ENCODE measurements at places on chromosomes 6 and 20.

DNA sequence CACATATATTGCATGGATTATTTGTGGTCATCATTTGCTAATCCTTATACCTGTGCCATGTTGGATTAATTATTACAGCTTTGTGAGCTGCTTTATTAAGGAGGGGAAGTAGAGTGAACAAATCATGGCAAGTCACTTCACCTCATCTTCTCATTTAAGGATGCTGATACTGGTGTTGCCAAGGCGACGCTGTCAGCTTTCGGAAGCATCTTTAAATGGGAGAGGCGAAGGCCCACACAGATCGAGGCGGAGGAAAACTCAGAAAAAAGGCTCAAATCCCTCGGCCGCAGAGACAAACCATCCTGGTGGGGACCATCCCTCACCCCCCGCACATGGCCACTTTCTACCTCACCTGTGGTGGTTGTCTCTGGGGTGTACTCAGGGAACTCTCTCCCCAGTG, 34.8 kb downstream of the FAM110A start:
- no peak for DNase-seq

- DNase-seq: no peak
Measured at GRCh38 chr6:27415898-27416297, 27.3 kb downstream of the ZNF391 start.

GRCh38 chr6:155791186-155791585, 335.5 kb upstream of the NOX3 start:
- no peak for DNase-seq

DNA sequence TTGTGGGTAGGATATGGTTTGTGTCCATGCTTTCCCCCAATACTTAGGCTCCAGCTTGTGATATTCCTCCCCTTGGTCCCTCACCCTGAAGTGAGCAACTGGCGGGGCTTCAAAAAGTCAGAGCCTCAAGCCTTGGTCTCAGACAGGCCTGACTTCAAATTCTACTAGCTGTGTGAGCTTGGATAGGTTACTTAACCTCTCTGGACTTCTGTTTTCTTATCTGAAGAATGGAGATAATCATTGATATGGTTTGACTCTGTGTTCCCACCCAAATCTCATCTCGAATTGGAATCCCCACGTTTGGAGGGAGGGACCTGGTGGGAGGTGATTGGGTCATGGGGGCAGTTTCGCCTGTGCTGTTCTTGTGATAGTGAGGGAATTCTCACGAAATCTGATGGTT, 94.9 kb upstream of the CD83 start:
- no peak for DNase-seq

DNA sequence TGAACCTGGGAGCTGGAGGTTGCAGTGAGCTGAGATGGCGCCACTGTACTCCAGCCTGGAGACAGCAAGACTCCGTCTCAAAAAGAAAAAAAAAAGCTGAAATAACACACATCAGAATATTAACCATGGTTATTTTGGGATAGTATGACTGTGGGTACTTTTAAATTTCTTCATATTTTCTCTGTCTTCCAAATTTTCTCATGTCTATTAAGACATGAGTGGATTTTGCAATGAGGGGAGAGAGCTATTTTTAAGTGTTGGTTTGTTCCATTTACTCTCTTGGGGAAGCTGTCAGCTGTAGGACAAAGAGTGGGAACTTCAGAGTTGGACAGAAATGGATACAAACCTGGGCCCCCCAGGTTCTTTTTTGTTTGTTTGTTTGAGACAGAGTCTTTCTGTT, 10.3 kb downstream of the ADISSP start:
- no peak for DNase-seq

GRCh38 chr6:17277256-17277655, 3.9 kb upstream of the RBM24 start:
- DNase-seq: no peak

GRCh38 chr6:27684264-27685211, 211.6 kb upstream of the ZNF184 start:
- DNase-seq: peak; percentile 65

DNA sequence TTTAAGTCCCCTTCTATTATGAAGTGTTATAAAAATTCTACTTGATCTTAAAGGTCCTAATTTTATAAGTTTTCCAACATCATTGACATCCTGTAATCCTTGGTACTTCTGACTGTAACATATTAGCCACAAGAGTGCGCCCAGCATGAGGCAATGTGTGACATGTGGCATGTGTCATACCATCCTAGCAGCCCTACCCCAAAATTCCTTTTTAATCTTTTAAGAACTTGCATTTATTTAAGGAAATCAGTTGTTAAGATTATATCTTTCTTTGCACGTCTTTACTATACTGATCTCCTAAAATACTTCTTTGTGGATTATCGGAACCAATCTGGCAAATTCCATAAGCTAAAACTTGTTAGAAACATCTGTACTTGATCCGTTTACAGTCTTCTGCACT, 167.1 kb upstream of the SLC24A3 start:
- no peak for DNase-seq

- no peak for DNase-seq
Measured at GRCh38 chr20:63265891-63266515, 6.6 kb upstream of the ARFGAP1 start.

DNA sequence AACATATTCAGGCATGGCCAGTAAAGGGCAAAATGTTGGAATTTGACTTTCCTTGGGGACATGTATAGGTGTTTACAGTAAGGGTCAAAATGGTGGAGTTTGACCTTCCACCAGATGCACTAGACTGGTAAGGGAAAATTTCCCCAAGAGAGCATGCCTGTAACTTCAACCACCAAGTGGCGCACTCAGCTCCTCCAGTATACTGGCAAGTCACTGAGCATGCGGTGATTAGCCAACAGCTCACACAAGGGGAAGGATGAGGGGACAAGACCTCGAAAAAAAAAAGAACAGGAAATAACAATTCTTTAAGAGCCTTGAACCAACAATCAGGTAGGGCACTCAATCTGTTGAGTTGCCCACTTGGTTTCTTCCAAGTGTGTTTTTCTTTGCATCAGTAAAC, 140.9 kb downstream of the EYS start:
- DNase-seq: no peak

All from hepatocyte (in vitro differentiated cells).